Stimulated activated CD4-positive, alpha-beta T cell treated with anti-CD3 and anti-CD28 coated beads, Interleukin-15, amount 100 ng/mL, for 48 hours (primary cell): ENCODE measurements at places on chromosomes 6 and 20.
A peak's percentile ranks its signal among the peaks of the same experiment; 100 is the strongest.

DNA sequence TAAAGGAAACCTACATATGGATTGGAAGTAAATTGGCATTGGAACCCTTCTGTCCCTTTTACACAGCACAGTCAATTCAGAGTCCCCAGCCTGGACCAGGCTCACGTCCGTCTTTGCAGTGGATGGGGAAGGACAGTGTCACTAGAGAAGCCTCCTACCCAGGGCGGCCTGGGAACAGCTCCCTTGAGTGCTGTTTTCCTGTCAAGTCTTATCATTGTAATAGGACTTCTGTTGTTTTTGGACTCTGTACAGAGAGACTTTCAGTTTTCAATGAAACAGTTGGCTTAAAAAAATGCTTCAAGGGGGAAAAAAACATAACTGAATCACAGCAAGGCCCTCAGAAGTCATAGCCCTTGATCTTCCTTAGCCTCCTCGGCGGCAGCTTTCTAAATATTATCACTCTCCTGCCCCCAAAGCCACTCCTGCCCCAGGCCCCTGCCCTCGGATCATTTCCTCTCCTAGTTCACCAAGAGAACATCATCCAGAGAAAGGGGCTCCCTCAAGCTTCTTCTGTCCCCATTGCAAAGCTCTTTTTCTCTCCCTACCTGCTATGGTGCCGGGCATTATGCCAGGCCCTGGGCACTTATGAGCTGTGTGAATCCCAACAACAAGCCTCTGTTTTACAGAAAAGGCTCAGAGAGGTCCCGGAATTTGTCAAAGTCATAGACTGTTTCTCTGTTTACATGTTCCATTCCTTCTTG, 37.8 kb upstream of the CNKSR3 start:
- no peak for DNase-seq

GRCh38 chr20:34058831-34059230, 53.2 kb downstream of the EIF2S2 start:
- no peak for DNase-seq

DNA sequence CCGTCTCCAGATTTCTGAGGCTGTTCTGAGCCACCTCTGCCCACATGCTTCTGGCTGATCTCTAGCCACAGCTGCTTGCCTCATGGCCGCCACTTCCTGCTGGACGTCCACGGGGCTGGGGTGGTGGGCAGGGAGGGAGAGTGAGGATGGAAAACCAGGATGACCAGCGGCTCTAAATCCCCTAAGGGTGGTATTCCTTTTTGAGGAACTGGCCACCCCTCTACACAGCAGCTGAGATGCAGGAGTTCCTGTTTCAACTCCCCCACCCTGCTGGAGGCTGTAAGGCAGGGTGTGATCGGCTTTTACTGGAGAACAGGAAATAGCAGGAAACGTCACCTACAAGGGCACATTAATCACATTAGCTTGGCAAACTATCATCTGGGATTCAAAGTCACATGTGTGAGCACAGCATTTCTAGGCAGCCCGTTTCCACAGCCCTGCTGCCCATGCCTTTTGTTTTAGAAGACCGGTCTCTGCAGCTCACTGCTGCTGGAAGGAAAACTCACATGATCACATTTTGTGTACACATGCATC, 181.6 kb upstream of the ECI2 start:
- no peak for DNase-seq

DNA sequence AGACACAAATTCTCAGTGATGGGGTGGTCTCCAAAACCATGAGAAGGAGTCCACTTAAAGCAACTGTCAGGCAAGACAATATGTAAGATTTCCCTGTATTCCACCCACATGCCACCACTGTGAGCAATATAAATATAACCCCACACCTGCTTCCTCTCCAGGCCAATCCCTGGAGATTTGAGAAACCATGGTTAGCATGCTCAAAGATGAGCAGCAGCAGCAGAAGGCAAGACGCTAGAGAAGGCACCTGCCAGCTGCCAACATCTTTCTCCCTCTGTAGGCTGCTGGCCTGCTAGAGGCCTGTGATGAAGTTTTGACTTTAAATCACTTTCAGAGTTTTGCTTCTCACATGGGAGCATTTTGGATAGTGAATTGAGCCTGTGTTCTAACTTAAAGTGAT, 7.9 kb upstream of the SOD2 start:
- no peak for DNase-seq

DNA sequence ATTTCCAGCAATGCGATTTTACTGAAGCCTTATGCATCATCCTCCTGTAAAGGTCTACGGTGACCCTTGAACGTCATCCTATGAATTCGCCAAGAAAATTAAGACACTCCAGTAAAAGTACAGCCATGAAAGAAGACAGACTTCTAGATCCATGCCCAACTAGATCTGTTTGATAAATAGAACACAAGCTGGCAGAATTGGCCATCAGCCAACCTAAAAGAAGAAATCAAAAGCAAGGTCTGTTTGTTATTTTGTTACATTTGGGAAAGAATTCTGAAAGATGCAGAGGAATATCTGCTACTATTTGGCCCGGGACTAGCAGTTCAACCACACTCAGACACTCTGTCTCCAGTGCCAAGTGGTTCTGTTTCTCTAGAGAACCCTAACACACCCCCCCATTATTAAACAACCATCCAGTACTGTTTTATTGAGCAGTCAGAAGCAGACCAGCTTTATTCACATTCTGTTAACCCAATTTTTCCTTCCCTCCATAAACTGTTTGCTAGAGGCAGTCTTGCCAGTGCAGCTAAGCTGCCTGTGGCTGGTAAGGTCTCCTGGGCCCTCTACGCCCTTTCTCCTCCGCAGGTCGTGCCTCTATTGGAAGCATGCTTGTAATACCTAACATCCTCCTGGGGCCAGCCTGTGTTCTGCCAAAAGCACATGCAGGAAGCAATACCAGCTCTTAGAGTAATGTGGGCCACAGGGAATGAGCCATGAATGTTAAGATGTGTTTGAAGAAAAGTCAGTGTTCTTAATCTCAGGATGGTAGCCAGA, 30.7 kb downstream of the LY86 start:
- DNase-seq = no peak

DNA sequence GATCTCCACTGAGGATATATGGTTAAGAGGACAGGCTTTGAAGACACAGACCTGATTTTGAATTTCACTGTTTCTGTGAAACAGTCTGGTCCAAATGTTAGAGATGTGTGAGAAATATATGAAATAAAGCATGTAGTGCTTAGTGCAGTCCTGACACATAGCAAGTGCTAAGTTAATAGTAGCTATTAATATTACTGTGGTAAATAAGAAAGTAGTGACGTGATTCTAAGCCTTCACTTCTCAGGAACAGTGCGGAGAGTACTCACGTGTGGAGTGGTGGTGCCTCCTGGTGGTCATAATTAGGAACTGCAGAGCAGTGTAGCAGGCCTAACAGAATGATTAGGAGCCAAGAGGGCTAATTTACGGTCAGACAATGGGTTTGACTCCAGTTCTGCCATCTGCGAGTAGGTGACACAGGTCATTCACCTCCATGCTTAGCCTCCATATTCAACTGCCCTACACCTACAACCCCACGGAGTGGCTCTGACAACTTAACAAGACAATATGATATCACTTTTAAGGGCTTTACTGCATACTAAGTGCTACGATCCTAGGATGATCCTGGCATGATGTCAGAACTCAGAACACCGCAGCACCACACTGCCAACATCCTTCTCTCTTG, 106.2 kb downstream of the JPH2 start:
- peak; percentile 57 for DNase-seq
